Stimulated activated CD4-positive, alpha-beta T cell treated with anti-CD3 and anti-CD28 coated beads, TNF-alpha, amount 100 ng/mL, for 1 hour (primary cell): ENCODE measurements at places on chromosomes 6 and 20.

GRCh38 chr20:39829256-39829655 is 859.8 kb downstream of the MAFB start:
- DNase-seq = no peak

- DNase-seq = no peak
These were observed 46.1 kb upstream of the CCN6 start for GRCh38 chr6:112007805-112008204.

- DNase-seq = no peak
These were observed 3.0 kb upstream of the MAS1 start for GRCh38 chr6:159887761-159888160.

DNA sequence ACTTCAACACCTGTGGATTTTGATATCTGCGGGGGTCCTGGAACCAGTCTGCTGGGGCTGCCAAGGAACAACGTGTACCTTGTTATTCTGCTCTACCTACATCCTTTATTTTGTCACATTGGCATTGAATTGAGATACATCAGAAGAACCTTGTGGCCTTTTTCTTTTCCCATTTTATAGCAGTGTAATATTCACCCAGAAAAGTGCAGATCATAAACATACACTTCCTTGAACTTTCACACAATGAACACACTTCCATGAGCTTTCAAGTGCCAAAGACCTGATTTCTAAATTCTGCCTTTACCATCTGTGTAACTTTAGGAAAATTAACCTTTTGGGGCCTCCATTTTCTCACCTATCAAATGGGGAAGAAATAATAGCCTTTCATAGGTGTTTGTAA is 29.9 kb upstream of the RREB1 start:
- DNase-seq = no peak

DNA sequence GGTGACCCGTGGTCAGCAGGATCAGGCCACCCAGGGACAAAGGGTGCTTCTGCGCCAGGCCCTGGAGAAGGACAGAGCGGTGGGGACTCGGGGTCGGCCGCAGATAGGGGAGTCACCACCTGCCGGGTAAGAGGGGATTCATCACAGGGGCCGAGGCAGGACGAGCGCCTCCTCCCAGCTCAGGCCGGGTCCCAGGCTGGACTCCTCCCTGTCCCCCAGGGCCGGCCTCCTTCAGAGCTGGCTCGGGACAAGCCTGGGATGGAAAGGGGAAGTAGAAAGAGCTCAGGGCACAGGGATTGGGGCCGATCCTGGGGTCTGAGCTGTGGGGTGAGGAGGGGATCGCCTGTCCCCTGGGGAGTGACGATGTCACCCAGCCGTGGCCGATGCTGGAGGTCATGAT is 154.6 kb upstream of the PROKR2 start:
- DNase-seq = no peak

- no peak for DNase-seq
These were observed 33.7 kb upstream of the VEGFA start for GRCh38 chr6:43736211-43736786.
